HuH-7 (cell line): ENCODE measurements at places on chromosomes 16 and 17.

- DNase-seq, result no peak
These were observed 2.5 kb downstream of the SLC12A4 start for GRCh38 chr16:67965668-67966548.

DNA sequence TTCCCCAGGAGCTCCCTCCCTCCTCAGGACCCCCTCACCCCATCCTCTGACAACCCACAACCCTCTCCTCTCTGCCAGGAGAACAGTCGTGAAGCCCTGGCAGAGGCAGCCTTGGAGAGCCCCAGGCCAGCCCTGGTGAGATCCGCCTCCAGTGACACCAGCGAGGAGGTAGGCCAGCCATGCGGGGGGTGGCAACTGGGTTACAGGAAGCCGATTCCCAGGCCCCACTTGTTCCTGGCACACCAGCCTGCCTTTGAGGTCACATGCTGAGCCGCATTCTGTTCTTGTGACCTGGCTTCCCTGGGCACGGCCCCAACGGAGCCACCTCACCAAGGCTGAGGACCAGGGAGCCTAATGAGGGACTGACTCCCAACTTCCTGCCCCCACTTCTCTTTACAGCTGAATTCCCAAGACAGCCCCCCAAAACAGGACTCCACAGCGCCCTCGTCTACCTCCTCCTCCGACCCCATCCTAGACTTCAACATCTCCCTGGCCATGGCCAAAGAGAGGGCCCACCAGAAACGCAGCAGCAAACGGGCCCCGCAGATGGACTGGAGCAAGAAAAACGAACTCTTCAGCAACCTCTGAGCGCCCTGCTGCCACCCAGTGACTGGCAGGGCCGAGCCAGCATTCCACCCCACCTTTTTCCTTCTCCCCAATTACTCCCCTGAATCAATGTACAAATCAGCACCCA, 7.9 kb downstream of the NAT9 start:
- no peak for DNase-seq

DNA sequence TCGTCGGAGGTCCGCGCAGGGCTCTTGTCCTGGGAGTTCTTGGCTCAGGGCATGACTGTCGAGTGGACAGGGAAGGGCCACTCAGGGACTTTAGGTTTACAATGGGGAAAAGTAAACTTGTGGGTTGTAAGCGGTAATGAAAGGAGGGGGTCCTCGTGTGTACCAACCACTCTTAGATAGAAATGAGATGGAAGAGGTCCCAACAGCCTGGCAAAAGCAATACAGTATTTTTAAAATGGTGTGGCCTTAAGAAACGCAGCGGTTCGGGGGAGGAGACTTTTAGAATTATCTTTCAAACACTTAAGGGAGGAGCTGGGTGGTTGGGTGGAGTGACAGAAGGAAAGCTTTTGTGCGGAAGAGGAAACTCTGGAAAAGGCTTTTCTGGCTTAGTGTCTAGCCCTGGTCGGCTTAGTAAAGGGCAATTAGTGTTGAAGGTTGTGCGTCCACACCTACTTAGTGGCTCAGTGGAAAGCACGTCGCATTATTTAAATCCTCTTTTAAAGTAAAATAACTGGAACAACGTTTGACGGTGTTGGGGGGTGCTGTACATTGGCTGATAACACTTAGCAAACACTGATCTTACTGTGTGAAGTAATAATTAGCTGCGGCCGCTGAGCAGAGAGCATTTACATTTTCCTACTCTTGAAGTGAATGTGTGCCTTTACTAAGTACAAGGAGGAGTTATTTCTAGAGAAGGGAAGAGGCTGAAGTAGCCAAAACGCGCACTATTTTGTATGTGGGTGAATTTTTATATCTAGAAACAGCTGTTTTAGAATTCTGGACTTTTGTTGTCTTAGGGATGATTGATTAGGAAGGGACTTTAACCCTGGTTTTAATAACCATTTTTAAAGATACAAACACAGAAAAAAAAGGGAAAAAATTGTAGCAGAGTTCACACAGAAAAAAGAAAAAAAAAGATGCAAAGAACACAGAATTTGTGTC, 1.0 kb downstream of the WSB1 start:
- DNase-seq, result peak; percentile 37

DNA sequence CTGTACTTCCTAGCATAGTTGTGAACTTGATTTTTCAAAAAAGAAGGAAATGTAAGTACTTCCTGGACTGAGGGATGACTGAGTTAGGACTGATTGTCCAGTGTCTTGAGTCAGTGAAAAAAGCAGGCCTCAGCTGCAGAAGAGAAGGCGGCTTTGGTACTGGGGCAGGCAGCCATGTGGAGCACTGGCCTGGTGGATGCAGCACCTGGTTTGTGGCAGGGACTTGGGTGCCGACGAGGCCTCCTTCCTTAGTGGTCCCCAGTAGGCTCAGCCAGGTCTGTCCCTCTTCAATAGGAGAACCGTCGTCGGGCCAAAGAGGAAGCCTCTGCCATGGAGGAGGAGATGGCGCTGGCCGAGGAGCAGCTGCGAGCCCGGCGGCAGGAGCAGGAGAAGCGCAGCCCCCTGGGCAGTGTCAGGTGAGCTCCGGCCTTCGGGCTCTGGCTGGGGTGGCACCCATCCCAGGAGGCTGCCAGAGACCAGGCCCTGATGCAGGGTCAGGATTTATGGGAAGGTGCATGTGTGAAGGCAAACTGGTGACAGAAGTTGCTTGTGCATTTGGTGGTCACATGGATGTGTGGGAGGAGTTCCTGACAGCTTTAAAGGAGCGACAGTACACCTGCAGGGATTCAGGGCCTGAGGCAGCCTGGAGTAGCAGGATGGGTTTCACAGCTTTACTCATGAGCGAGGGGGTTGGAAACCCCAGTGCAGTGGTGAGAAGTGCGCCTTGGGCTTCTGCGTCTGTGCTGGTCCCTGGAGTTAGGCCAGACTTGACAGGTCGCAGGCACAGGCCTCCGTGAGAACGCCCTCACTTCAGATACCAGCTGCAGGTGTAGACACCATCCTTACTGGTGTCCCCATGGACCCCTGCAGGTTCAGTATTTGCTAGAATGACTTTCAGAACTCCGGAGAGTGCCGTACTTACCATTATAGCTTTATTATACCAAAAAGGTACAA, 17.3 kb downstream of the DHX38 start:
- DNase-seq, result no peak

DNA sequence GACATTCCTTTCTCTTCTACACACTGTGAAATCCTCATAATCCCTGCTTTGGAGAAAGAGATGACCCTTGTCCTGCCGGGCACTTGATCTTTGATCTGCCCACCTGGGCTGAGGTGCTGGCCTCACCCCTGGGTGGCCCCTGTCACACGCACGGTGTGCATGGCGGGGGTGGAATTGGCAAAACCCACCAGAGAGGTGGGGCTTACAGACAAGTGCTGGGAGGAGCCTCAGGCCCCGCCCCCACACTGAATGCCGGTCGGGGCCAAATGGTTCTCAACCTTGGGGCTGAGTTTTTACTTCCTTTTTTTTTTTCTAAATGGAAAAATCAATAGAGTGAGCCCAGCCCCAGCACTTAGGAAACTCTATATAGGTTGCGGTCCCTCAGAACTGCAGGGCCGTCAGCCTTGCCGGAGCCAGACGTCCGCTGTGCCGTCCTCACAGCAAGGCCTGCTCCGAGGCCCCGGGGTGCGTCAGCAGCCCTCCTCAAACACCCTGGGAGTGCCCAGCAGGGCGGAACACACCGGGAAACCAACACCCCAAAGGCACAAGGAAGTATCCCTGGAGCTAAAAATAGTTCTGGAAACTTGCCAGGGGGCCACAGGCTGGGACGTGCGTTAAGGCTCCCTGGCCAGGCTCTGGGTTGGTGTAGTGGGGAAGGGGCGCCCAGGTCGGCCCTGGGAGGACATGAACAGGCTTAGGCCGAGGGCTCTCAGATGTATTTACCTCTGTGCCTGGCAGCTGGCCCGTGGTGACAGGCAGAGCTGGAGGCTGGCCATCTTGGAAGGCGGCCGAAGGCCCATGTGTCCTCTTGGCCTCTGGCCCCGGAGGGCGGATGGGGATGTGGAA, 11.0 kb downstream of the GPRC5C start:
- DNase-seq, result peak; percentile 85

GRCh38 chr16:27232061-27232900, 29.0 kb downstream of the KDM8 start:
- no peak for DNase-seq

DNA sequence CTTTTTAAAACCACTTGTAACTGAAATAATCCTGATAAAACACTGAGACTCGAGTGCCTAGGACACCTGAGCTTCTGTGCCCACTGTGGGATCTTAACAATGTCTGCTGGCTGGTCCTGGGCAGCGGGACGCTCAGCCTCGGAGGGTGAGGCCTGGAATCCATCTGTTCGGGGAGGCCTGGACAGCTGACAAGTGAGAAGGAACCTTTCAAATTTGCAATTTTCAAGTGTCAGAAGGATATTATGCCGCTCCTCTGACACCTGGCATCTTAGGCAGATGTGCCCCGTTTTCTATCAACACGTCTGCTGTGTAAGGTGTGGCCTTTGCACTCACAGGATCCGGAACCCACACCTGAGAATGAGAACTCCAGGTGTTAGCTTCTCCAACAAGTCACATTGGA, 33.1 kb upstream of the C16orf78 start:
- no peak for DNase-seq

- no peak for DNase-seq
These were observed 12.0 kb upstream of the CFDP1 start for GRCh38 chr16:75445298-75445697.

GRCh38 chr16:60199150-60199549, 1465.0 kb upstream of the GOT2 start:
- no peak for DNase-seq

DNA sequence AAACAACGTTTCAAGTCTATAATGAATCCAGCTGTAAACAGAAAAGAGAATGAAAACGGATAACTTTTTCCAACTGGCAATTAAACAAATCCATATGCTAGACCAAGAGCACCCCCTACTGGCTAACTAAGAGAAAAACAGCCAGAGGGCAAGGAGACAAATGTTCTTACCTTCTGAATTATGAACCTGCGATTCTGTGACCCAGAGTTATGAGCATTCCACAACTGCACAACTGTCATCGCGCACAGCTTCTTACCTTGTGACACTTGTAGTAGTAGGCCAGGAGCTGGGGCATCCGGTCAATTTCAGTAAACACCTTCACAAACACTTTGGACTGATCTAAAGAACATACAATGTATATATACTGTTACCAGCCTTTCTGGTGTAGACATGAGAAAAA, 18.6 kb downstream of the COG7 start:
- peak; percentile 34 for DNase-seq

DNA sequence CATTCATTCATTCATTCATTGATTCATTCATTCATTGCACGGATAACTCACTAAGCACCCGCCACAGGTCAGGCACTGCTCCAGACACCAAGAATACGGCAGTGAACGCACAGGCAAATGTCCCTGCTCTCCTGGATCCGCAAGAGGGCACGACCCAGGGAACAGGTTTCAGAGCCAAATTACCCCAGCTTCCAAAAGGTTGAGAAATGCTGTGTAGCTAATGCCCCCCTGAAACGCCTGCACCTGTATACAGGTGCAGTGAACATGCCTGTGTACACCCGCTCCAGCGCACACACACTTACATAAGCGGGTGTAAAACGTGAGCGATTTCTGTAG, 9.6 kb upstream of the UBE2I start:
- no peak for DNase-seq

DNA sequence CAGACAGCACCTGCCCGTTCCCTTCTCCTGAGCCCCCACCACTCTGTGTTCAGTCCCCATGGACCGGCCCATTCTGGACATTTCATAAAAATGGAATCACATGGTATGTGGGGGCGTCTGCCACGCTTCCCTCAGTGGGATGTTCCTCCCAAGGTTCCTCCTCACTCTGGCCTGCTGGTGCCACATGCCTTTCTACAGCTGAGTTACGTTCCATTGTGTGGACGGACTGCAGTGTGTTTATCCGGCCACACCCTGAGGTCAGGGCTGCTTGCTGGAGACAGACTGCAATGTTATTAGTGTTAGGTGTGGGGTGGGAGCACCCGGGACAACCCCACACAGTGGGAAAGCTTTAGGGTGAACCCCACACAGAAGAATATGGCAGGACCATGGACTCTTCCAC, 5.9 kb upstream of the AATK start:
- peak; percentile 55 for DNase-seq

- no peak for DNase-seq
These were observed 54.1 kb downstream of the VMP1 start for GRCh38 chr17:59761385-59762048.

DNA sequence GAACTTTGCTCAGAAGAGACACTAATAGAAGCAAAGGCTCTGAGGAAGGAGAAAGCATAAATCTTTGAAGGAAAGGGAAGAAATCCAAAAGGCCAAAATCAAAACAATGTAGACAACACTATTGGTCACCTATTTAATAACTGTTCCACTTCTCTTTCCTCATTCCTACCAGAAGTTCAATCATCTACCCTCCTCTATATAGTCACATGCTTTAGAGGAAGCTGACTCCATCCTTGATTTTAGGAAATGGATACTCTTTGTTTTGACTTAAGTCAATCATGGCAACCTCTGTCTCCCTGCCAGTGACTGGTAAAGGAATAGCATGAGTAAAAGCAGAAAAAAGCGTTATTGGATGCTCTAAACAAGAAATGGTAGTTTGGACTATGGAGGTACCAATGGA, 7.3 kb downstream of the BRIP1 start:
- no peak for DNase-seq

DNA sequence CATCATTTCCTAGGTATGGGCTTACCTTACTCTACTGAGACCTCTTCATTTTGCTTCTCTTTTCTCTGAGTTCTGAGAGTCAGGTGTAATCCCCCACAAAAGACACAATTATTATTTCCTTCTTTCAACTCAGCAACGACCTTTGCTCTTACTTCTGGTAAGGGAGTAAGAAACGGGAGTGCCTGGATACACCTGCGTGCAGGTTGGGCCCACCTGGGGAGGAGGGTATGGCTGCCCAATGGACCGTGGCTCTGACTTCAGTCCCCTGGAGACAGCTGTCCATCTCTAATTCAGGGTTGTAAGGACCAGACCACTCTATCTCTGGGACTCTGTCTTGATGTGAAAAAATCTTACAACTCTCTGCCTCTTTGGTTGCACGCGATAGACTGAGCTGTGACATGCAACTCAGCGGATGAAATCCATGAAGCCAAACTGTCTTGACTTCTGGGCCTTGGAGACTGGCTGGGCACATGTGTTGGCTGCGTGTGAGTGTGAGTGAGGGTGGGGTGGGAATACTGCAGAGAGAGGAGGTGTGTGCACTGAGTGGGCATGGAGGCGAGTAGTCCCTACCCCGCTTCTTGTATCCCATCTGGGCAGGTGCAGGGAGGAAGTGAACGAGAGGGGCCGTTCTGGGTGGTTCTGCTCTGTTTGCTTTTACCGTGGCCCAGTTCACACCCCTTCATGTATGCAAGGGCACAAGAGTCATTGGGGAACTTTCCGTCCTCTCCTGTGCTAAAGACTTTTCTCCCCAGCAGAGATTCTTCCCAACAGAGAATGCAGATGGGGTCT, 1.2 kb downstream of the TMEM238L start:
- DNase-seq, result no peak

GRCh38 chr16:3998793-3999478, 117.3 kb downstream of the ADCY9 start:
- DNase-seq, result no peak

DNA sequence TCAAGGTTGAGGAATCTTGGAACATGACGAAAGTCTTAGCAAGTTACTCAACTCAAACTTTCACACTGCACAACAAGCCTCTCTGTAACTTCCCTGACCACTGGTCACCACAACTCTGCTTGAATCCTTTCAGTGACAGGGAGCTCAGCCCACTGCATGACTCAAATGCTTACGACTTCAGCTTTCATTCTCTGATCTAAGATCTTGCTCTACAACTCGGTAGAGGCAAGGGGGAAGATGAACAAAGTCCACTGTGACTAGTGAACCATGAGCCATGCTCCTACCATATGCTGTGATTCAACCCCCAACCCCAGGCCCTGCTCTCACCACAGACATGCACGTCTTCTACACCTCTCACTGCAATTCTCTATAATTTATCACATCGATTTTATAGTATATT, 160.9 kb downstream of the SLC39A11 start:
- DNase-seq, result no peak
